ENCODE measurements at places on chromosomes 16 and 17. TPM values are rescaled to one million over a fixed set of nuclear protein-coding genes. Genes with fewer than 3 reads are reported as not detected.

The CLEC19A gene
- not detected for total RNA-seq

The MED31 gene
- 36.5 TPM for total RNA-seq

The WNT3 gene
- 3.4 TPM for total RNA-seq

The C17orf78 gene
- not detected for total RNA-seq

The SAMD14 gene
- total RNA-seq: 1.7 TPM

The PRCD gene
- total RNA-seq: not detected

The GAS7 gene
- 2.5 TPM for total RNA-seq

The NPTX1 gene
- not detected for total RNA-seq

The HBA1 gene
- total RNA-seq: not detected

The GCGR gene
- not detected for total RNA-seq

The PHKG2 gene
- total RNA-seq: 24.5 TPM

The ACSM3 gene
- total RNA-seq: 2.2 TPM

The DRC3 gene
- total RNA-seq: 1.1 TPM

The SLC38A10 gene
- 60.7 TPM for total RNA-seq

The ADAT1 gene
- 72.7 TPM for total RNA-seq

The VWA3A gene
- not detected for total RNA-seq

The GALR2 gene
- total RNA-seq: not detected
